ENCODE measurements at places on chromosomes 1 and 21.

- no peak for DNase-seq
These were observed 21.1 kb downstream of the ERRFI1 start for GRCh38 chr1:8004803-8005573.

GRCh38 chr1:1754051-1754815 is 24.0 kb downstream of the NADK start:
- no peak for DNase-seq

GRCh38 chr1:213227458-213227857 is 176.4 kb downstream of the RPS6KC1 start:
- no peak for DNase-seq

- DNase-seq, result no peak
These were observed 275.0 kb downstream of the GRIK3 start for GRCh38 chr1:36759355-36759754.

GRCh38 chr1:85363092-85363491 is 86.7 kb upstream of the BCL10 start:
- no peak for DNase-seq
